CD4-positive, alpha-beta T cell treated with Interleukin-12 subunit alpha and Interleukin-12 subunit beta, for 1 hour (primary cell): ENCODE measurements at places on chromosomes 11 and 22.

DNA sequence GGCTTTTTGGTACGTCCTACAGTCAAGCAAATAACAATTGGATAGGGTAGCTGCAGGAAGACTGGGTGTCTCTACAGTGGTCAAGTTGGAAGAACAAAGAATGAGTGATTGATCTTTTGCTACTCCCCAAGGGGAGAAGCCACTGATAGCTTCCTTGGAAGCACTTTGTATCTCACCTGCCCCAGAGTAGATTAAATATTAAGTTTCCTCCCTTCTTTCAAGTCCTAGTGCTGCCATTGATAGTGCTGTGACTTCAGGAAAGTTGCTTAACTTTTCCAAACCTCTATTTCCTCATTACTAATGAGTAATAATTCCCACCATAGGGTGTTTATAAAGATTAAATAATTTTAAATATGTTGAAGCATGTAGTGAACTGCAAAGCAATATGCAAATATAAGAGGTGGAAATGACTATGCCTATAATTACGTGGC, 35.6 kb upstream of the EHF start:
- no peak for DNase-seq

- DNase-seq: no peak
Observed at GRCh38 chr11:47464483-47464882, 15.5 kb upstream of the RAPSN start.

- no peak for DNase-seq
Observed at GRCh38 chr11:119790476-119790875, 61.5 kb upstream of the NECTIN1 start.

DNA sequence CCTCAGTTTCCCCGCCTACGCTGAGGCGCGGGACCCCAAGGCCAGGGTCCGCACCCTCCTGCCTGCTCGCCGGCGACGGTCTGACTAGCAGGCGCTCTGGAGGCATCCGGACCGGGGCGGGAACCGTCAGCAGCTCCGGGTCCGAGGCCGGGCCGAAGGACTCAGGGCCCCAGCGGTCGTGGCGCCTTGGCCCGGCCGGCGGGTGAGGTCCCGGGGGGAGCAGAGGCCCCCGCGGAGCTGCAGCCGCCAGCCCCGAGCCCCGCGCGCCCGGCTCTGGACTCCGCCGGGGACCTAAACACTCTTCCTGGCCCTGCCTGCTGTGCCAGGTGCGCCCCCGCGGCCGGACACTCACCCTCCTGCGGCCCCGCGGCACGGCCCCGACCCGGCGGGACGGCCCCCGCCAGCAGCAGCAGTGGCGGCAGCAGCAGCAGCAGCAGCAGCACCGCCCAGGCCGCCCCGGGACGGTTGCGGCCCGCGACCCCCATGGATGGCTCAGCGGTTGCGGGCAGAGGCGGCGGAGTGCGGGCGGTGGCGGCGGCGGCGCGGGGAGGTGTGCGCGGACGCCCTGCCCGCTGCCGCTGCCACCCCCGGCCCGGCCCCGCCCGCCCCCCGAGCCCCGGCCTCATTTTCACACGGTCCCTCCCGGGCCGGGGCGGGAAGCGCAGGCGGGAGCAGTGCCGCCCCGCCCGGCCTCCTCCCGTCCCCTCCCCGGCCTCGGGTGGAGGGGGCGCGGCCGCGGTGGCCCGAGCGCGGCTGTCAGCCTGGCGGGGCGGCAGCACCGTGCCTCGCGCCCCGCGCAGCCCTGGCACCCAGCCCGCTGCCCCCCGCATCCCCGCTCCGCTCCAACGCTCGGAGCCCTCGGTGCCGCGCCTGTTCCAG, at the start of gene SCUBE2:
TSS of gene SCUBE2 (minus strand) at position 556 of the 879 bp plus-strand sequence. CDS start at position 485, 71 bp downstream.
- DNase-seq: no peak

DNA sequence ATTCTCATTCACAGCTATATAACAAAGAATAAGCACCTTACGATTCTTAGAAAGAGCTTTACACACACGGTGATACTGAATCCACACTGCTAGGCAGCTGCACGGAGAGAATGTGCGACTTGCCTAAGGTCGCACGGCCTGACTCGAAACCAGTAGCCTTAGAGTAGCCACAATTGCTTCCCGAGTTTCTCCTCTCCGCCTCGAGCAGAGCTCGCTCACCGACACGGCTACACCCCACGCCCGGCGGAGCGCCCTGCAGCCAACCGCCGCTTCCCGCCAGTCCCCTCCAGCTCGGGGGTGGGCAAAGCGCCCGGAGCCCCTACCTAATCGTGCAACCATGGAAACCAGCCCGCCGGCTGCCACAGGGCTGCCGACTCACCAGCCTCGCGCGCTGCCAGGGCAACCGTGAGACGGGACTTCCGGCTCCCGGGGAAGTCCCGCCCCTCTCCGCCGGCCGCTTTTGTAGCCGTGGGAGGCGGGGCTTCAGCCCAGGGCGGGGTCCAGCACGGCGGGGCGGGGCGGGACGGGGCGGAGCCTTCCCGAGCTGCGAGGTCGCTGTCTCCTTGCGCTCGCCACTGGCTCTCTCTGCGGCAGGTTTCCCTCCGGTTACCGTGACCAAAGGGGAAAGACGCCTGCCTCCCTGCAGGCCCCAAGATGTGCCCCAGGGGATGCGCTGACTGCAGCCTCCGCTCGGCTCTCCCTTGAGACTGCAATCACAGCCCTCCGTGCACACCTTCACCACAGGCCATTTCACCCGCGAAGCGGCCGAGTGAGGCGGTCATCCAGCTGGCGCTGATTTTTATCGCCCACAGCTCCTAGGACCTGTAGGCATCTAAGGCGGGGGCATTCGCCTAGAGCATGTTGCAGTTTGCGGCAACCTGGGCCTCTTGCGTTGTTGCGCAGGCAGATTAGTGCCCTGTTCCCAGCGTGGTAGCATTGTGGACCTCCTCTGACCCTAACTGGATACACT, 1.1 kb downstream of the BSCL2 start:
- peak; percentile 95 for DNase-seq

GRCh38 chr22:25383278-25383820, 163.9 kb downstream of the CRYBB2 start:
- no peak for DNase-seq

GRCh38 chr11:68498903-68499883, 38.6 kb downstream of the PPP6R3 start:
- no peak for DNase-seq

- no peak for DNase-seq
Observed at GRCh38 chr11:72673943-72674828, at the start of gene PDE2A. PDE2A (minus strand) TSS chr11:72674422; CDS start chr11:72674207, 215 bp downstream.

DNA sequence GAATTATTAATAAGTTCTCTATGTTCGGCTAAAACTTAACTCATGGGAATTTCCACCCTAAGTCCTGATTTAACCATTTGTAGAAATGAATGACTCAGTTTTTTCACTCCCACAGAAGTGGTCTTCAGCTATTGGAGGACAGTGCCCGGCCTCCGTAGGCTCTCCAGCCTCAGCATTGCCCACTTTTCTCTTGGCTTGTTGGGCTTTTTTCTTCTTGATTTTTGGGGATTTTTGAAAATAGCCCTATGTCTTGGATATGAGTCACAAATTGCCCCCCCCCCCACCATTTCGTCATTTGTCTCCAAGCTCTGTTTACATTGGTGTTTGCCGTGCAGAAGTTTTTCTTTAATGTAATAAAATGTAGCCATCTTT, 66.7 kb downstream of the PACS1 start:
- DNase-seq: no peak

DNA sequence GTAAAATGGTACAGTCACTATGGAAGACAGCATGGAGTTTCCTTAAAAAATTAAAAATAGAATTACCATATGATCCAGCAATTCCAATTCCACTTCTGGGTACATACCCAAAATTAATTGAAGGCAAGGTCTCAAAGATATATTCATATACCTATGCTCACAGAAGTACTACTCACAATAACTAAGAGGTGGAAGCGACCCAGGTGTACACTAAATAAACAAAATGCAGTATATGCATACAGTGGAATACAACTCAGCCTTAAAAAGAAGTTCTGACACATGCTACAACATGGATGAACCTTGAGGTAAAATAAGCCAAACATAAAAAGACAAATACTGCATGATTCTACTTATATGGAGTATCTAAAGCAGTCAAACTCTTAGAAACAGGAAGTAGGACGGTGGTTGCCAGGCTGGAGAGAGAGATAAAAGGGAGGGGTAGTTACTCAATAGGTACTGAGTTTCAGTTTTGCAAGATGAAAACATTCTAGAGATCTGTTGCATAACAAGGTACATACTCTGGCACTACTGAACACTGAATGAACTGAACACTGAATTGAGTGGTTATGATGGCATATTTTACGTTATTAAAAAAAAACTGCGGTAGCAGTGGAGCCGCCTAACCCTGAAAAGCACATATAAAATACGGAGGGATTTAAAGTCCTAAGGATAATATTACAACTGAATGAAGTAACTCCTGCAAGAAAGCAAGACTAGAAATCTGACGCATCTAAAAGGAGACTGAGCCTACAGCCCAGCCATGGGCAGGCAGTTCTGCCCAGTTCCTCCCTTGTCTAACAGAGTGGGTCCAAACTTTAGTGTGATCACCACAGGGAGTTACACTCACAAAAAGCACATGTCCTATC, 12.8 kb downstream of the DGCR2 start:
- DNase-seq: peak; percentile 73

- DNase-seq: no peak
Observed at GRCh38 chr11:27930946-27931345, 177.0 kb downstream of the KIF18A start.

DNA sequence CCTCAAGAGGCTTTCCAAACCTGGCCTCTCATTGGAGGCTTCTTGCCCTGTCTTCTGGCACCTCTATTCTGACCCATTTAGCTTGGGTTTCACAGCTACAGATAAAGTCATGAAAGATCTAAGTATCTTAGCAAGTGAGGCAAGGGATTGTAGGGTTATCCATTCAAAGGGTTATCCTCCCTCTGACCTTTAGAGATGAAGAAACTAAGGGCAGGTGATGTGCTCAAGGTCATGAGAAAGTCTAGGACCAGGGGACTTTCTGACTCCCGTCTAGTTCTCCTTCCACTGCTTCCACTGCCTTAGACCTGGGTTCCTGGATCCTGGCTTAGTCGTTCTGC, 7.2 kb downstream of the PHOX2A start:
- no peak for DNase-seq

- DNase-seq: no peak
Observed at GRCh38 chr11:130246738-130247137, 68.0 kb downstream of the ZBTB44 start.

GRCh38 chr22:48936391-48936790, 891.3 kb downstream of the BRD1 start:
- DNase-seq: no peak

GRCh38 chr22:38872172-38872830, at the start of gene CBX6:
CBX6 (minus strand) TSS chr22:38872216; CDS start chr22:38872190, 26 bp downstream.
- peak; percentile 96 for DNase-seq

DNA sequence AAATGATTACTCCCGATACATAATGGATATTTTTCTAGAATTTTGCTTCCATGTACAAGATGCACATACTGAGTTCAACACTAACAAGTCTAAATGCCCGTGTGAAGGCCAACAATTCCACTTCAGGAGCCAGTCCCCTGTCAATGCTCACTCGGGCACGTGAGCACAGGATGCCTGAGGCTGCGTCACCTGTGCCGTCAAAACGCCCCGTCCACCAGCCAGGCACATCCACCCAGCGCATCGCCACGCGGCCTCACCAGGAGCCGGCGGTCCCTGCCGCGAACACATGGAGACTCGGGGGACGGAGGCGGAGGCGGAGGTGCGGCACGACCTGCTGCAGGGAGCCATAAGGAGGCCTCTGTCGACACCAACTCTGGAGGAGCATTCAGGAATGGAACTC, 9.8 kb downstream of the TOLLIP start:
- DNase-seq: no peak

DNA sequence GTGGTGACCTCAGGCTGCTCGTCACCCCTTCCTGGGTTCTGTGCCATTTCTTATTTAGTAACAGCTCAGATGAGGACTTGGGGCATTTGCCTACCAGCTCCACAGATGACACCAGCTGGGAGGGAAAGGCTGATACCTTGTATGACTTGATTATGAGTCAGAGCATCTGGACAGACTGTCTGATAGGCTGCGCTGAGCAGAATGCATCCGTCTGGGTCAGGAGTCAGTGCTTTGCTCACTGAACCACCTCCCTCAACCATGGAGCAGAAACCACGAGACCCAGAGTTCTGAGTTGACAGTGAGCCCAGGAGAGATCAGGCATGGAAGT, 6.8 kb downstream of the ST14 start:
- no peak for DNase-seq

- no peak for DNase-seq
Observed at GRCh38 chr11:5504403-5504921, 5.3 kb downstream of the UBQLN3 start.

- DNase-seq: no peak
Observed at GRCh38 chr11:67675058-67675747, 780 bp upstream of the ALDH3B2 start.

DNA sequence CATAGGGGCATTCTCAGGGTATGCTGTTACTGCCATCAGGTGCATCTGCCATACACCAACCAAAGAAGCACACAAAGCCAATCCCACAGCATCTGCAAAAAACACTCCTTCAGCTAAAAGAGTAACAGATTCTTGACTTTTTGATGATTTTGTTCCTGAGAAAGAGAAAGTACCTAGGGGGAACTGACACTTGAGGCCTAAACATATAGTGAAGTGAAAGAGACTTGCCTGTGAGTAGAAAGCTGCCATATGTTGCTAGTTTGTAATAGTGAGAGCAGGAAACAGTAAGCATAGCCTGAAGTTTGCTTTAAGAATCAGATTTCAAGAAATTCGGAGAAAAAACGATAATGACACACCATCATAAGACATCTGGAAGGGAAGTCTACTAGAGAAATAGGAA, 97.9 kb upstream of the CTSC start:
- no peak for DNase-seq

GRCh38 chr11:94814272-94814976, 46.3 kb downstream of the AMOTL1 start:
- DNase-seq: no peak

GRCh38 chr22:42493393-42493792, 26.2 kb downstream of the RRP7A start:
- DNase-seq: no peak

- DNase-seq: no peak
Observed at GRCh38 chr11:71251761-71252268, 562 bp downstream of the SHANK2 start.

DNA sequence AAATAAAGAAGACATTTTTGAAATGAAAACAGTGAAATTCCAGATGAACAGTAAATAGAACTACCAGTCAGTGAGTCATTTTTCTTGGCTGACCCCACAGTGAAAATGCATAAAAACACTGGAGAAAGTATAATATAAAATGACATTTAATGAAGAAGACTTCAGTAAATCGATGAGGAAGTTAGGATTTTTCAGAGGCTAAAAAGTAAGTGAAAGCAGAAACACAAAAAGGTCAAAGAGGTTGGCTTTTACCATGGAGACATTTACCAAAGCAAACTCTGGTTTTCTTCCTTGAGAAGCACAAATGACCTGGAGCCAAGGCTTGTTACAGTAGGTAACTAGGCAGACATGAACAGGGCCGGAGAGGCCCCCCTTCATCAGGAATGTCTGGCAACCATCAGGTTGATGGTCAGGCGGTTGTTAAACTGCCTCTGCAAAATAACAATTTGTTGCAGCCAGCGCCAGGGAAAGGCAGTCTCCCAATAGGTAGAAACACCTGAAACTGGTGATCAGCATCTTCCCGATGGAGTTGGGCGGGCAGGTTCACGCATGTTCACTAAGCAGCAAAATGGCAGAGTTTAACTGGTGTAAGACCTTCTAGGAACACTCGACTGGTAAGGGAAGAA, 16.7 kb upstream of the TMEM123 start:
- DNase-seq: no peak
